ENCODE measurements at places on chromosomes 6 and 20.

DNA sequence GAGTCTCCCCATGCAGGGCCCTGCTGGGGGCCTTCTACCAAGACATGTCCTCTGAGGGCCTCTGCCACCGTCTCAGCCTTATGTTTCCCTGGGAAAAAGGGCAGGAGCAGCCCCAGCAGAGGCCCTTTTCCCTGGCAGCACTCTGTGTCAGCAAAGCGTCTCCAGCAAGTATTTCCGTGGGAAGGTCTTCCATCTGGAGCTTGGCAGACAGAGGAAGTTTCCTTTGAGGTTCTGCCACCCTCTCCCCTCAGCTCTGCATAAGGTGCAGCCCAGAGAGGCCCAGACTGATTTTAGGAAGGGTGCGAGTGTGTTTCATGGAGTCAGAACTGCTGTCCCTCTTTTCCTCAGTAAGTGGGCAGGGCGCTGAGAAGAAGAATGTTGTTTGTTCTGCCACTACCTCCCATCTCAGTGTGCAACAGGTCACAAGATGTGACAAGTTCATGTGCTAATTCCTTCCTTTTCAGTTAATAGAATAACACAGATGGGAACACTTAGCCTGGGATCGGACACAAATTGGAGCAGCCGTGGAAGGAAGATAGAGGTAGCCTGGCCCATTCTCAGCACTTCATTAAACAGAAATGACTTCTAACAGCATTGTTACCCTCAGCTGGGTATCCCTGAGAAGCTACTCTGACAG lies 784.4 kb downstream of the MAFB start:
- DNase-seq, result no peak

- no peak for DNase-seq
Observed at GRCh38 chr6:25351485-25351884, 72.3 kb downstream of the CARMIL1 start.

DNA sequence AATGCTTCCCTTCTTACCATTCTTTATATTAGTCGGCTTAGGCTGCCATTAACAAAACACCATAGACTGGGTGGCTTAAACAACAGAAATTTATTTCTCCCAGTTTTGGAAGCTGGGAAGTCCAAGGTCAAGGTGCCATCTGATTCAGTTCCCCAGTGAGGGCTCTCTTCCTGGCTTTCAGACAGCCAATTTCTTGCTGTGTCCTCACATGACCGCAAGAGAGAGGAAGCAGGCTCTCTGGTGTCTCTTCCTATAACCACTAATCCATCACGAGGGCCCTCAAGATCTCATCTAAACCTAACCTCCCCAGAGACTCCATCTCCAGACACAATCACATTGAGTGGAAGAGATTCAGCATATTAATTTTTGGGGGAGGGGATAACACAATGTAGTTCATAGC lies 193.0 kb upstream of the SGK1 start:
- DNase-seq, result no peak

DNA sequence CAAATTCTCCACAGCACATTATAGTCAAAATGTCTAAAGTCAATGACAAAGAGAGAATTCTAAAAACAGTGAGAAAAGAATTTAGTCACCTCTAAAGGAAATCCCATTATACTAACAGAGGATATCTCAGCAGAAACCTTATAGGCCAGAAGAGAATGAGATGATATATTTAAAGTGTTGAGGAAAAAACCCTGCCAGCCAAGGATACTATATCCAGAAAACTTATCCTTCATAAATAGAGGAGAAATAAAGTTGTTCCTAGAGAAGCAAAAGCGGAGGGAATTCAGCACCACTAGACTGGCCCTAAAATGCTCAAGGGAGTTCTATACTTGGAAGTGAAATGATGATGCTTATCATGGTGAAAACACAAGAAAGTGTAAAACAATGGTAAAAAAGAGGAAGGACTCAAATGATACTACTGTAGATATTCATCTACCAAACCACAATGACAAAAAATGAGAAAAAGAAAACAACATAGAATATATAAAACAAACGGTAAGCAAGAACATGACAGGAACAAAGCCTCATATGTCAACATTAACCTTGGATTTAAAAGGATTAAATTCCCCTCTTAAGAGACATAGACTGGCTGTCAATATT lies 16.7 kb downstream of the GPRC6A start:
- DNase-seq, result no peak

DNA sequence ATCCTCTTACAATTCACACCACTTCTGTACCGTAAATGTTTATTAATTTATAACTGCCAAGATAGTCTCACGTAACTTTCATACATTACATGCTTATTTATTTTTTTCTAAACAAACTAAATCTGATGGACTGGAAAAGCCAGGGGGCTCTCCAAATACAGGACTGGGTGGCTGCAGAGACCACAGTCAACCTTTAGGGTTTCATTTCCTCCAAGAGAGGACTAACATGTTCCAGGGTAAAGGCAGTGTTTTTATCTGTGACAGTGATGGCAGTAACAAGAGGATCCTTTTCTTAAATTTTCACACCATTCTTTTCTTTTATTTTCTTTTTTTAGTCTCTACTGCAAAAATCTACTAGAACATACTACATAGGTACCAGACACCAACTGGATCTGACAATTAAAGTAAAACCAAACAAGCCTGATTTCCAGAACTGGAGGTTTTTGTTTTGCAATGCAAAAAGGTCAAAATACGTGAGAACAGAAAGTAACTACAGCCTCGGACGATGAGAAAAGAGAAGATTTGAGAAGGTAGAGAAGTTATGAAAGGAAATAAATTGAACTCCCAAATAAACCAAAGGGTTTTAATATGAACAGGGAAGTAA lies 1.2 kb downstream of the LMBRD1 start:
- DNase-seq, result no peak

Data from stimulated activated CD4-positive, alpha-beta T cell treated with anti-CD3 and anti-CD28 coated beads, Interleukin-12 subunit alpha, Interleukin-12 subunit beta, amount 100 ng/mL, for 48 hours (primary cell).